CD4-positive, alpha-beta T cell treated with Interleukin-4 for 4 hours (primary cell): ENCODE measurements at places on chromosomes 12 and 14.

DNA sequence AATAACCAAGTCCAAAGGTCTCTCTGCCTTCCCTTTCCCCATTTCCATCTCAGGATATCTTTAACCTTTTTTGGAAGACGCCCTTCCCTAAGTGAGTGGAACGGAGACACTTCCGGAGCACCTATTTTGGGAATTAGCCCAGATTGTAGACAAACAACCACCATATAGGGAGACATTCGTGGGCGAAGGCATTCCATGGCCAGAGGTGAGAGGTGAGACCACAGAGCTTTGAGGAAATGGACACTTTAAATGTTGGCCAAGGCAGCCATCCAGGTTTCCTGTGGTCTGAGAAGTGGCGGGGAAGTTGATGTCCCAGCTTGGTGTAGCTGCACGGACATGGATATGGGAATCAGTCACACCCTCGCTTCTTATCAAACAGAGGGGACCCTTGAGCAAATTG lies 69.4 kb upstream of the BDKRB2 start:
- no peak for DNase-seq

- no peak for DNase-seq
Measured at GRCh38 chr14:100439781-100440180, 116.6 kb downstream of the SLC25A47 start.

GRCh38 chr12:124437617-124438436 lies 129.6 kb downstream of the NCOR2 start:
- no peak for DNase-seq

- DNase-seq, result no peak
Measured at GRCh38 chr14:100240668-100241032, 1.7 kb downstream of the YY1 start.

DNA sequence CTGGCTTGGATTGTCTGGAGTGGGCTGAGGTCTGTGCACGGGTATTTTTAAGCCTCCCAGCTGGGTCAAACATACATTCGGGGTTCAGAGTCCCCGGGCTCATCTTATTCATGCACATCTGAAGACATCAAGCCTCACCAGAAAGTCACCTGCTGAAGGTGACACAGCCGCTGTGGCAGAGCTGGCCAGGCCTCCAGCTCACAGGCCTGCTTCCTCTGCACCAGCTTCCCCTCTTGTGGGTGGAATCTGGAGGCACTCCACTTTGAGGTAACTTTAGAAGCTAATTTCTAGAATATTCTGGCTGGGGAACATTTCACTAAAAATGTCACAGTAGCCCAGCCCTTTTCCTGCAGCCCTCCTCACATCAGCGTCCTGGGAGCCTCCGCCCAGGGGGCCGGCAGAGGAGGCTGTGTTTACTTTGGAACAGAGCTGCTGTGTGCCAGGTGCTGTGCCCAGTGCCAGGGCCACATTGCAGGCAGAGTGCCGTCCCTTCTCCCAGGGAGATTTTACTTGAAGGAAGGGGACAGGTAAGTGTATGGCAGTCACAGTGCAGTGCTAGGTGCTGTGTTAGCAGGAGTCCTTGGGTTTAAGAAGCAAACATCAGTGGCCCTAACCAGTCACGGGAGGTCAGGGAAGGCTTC lies 62.2 kb downstream of the TSPAN11 start:
- no peak for DNase-seq
